ENCODE measurements at places on chromosomes 1 and 21. TPM values are rescaled to one million over a fixed set of nuclear protein-coding genes. Genes with fewer than 3 reads are reported as not detected.

Gene CD2
- 192 TPM for total RNA-seq

Gene GPR161
- total RNA-seq, result not detected

Gene MYOG
- total RNA-seq, result not detected

Gene C4BPB
- 0.72 TPM for total RNA-seq

Gene OR6K3
- not detected for total RNA-seq

Gene SDF4
- 165 TPM for total RNA-seq

All from CD4-positive, CD25-positive, alpha-beta regulatory T cell (primary cell).